ENCODE measurements at places on chromosomes 5 and 9.

DNA sequence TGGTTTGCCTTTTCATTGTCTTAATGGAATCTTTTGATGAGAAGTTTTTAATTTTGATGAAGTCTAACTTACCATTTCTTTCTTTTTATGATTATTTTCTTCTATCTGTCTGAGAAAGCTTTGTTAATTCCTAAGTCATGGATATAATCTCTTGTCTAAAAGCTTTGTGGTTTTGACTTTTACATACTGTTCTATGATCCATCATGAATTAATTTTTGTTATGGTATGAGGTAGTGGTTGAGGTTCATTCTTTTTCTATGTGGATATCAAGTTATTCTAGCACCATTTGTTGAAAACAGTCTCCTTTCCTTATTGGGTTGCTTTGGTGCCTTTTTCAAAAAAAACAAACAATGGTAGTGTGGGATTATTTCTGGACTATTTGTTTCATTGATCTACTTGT lies 20.4 kb downstream of the FBXO10 start:
- no peak for DNase-seq

- peak; percentile 68 for DNase-seq
Measured at GRCh38 chr5:135553688-135554462, 18.1 kb upstream of the NEUROG1 start.

DNA sequence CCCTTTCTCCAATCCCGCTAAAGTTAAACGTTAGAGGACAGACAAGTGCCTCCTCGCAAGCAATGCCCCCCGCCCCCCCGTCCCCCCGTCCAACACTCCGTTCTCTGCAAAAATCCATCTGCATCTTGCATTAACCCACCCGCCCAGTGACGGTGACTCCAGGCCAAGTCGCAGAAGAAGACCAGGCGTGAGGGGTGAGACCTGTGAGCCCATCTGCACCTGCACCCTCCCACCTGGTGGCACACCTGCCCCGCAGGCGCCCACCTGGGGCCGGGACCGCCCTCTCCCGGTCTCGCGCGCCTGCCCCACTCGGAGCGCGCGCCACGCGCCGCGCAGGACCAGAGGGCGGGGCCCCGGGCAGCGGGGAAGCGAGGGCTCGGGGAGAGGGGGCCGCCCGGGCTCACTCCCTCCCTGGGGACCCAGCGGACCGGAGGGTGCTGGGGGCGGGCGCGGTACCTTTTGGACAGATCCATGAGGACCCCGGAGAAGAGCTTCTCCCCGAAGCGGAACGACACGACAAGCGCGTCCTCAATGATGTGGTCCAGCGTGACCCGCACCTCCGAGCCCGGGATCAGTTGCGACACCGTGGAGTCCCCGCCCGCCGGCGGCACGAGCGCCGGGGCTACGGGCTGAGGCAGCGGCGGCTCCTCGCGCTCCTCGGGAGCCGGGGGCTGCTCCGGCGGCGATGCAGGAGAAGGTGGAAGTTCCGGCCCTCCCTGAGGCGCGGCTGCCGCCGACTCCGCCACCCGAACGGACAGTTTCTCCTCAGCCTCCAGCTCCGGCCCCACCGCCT lies 705 bp downstream of the PWWP2A start:
- DNase-seq: peak; percentile 39

GRCh38 chr5:89117124-89117644 lies 234.2 kb upstream of the MEF2C start:
- DNase-seq: no peak

GRCh38 chr9:130172161-130172857 lies at the start of gene NCS1:
NCS1 (plus strand) TSS chr9:130172404; CDS start chr9:130172664, 260 bp downstream.
- peak; percentile 88 for DNase-seq

- no peak for DNase-seq
Measured at GRCh38 chr5:154284433-154284832, 93.9 kb downstream of the GALNT10 start.

DNA sequence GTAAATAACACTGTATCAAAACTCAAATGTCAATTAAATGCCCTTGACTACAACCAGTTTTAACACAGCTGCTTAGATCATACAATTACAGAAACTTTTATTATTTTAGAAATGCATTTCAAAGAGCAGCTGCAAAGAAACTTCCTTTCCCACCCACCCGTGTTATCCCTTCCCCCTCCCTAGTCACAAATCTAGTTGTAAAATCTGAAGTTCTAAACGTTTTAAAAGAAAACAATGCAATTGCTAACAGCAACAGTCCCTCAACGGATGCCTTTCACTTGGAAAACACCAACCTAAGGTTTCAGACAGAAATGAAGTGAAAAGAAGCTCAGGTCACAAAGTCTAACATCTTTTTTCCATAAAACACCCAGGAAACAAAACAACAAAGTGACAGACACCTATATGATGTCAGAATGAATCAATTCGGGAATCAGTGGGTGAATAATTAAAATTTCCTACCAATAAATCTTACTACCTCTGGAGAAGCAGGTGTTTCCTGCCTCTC lies 100.3 kb downstream of the FBXW11 start:
- DNase-seq: no peak

DNA sequence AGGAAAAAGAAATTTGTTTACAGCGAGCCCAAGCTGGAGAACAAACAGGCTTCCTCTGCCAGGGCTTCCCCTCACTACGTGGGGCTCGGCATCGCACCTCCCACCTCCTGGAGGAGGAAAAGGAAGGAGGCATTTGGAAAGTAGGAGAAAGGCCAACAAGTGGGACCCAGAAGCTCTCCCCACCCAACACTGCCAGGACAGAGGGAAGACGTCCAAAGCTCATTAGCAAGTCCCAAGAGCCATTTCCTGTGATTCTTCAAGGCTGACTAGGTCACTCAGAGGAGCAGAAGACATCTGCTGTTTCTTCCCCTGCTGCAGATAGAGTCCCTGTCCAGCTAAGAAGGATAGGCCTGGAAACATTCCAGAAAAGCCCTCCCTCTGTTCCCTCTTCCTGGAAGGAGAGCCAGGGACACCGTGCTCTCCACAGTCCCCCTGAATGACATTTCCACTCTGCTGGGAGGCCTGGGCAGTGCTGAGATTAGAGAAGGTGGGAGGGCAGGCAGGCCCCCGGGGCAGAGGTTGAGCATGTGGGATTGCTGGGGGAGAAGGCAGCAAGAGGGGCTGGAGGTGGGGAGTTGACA lies 57.0 kb upstream of the NEURL1B start:
- DNase-seq: no peak

DNA sequence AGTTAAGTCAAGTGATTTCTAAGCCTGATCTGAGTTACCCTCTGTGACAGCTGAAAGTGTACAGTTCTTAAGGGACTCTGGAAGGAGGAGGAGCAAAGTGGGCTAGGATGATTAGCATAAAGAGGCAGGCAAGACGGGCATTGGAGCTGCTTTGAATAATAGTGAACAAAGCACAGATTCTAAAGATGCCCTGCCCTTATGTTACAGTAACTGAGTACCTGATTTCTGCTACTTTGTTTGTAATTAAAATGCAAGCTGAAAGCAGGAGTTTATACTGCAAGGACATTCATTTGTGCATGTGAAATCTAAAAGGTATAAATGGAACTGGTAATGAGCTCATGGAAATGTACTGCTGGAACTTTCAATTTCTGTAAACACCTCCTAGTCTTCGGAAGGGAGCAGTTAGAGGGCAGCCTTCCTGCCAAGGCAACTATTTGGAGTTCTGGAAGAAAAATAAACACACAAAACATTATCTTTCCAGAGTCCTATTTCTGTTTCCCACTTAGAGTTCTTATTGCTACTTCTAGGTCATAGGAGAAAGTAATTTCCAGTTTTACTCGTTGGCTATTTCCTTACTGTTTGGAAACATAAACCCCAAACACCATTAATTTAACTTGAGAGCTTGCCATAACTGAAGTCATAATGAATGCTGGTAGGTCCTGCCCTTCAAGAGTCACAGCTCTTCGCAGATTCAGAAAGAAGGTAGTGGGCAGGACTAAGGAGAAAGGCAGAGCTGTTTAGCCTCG lies at the start of gene RANBP3L:
Gene RANBP3L (minus strand): TSS at position 45 of the 746 bp plus-strand sequence. CDS start 486 bp downstream, outside the sequence.
- peak; percentile 44 for DNase-seq

DNA sequence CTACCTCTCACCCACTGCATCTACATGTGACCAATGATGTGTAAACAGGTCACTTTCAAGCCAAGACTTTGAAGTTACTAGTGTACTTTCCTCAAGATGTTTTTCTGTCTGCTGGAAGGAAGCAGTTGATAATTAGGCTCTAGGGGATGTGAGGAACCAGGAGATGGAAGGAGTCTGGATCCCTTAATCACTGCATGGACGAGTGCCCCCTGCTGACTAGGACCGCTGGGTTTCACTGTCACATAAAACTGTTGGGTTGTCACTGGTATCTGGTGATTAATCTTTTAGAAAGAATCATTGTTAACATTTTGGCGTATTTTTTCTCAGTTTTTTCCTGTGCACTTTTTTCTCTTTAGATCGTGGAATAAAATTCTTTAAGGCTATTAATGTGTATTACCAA lies 79.5 kb downstream of the SREK1 start:
- DNase-seq: peak; percentile 39

DNA sequence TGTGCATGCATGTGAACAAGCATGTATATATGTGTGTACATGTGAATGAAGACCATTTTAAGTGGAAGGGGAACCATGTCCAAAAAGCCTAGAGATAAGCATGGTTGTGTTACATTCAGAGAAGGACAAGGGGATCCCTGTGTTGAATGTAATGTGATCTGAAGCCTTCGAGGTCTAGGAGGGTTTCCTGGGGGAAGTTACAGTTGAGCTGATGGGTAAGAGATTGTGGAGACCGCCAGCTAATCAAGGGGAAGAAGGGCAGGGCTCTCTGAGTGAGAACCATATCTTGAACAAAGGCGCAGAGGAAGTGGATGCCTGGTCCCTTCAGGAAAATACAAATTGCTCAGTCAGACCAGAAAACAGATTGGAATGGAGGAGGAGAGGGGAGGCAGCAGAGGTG lies 45.5 kb upstream of the TNFSF15 start:
- no peak for DNase-seq

GRCh38 chr5:180208038-180208434 lies 975 bp downstream of the RASGEF1C start:
- no peak for DNase-seq

GRCh38 chr5:137223324-137224295 lies 275.5 kb downstream of the SPOCK1 start:
- DNase-seq: no peak

GRCh38 chr5:142717582-142718215 lies 31.8 kb upstream of the FGF1 start:
- peak; percentile 35 for DNase-seq

- no peak for DNase-seq
Measured at GRCh38 chr5:54176066-54176830, 134.1 kb downstream of the ARL15 start.

GRCh38 chr5:132224716-132225115 lies 2.9 kb downstream of the P4HA2 start:
- no peak for DNase-seq

DNA sequence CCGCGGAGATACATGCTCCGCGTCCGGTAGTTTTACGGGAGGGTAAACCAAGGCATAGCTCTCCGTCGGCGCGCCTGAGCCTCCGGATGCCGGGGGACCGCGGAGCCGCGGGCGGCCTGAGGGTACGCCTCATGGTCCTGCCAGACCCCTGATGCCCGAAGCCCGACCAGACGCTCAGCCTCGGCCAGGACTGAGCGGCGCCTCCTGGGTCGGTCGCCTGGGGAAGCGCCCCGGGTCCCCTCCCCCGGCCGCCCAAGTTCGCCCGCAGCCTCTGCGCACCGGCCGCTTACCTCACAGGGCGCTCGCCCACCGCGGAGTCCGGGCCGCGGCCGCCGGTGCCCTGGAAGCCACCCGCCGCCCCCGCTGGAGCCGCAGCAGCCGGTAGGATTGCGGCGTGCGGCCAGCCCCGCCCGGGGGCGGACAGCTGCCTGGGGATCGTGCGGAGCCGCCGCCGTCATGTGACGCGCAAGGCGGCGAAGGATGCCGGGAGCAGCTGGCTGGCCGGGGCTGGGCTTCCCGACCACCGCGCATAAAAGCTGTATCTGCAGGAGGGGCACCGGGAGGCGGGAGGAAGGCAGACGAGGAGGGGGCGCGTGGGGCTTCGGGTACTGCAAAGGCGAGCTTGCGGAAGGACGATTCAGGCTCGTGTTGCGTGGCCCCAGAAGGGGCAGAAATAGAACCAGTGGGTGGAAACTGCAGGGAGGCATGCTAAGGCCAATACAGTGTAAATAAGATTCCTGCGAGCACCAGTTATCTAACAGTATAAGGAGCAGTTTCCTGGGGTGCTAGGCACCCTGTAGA lies at the start of gene FBXO10:
Gene FBXO10 (minus strand): TSS at position 460 of the 801 bp plus-strand sequence. CDS start 34,612 bp downstream, outside the sequence.
- peak; percentile 77 for DNase-seq

GRCh38 chr5:149863830-149864229 lies 80.8 kb downstream of the PDE6A start:
- DNase-seq: no peak

DNA sequence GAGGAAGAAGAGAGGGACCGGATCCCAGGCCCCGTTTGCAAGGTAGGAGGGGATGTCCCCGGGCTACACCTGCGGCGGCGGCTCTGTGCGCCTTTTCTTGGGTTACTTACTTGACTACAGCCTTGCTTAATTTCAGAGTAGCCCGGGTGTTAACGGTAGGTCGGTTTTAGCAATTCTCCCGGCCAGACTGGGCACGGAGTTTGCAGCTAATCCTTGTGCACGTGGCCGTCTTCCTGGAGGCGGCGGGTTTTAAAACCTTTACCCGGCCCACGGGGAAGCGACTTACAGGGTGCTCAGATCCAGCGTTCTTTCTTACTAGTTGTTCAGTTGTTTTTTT lies 313 bp downstream of the BRIX1 start:
- no peak for DNase-seq

DNA sequence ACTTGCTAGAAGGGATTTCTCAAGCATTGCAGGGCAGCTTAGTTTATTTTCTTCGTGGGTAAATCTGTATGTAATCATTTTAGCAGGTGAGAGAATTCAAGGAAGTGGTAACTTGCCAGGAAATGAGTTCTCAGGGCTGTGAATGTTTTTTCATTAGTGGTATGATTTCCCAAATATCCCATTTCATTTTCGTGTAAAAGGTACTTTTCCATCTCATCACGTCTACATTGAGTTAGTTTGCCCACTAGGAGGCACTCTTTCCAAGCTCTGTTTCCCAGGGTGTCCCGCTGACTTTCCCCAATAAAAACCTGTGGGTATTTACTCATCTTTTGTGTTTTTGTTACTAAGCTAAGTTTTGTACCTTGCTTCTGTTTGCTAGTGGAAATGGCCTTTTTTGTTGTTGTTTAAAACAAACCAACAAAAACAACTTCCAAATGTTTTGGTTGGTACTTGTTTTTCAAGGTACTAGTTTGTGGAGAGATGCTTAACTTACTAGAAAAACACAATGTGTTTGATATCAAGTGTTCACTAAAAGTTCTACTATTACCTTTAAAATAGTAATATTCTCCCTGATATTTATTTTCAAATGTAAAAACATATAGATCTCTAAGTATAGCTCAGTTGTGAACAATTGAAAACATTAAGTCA lies 373.6 kb downstream of the ADGRV1 start:
- peak; percentile 52 for DNase-seq

GRCh38 chr5:93611273-93611975 lies 28.4 kb downstream of the NR2F1 start:
- no peak for DNase-seq

DNA sequence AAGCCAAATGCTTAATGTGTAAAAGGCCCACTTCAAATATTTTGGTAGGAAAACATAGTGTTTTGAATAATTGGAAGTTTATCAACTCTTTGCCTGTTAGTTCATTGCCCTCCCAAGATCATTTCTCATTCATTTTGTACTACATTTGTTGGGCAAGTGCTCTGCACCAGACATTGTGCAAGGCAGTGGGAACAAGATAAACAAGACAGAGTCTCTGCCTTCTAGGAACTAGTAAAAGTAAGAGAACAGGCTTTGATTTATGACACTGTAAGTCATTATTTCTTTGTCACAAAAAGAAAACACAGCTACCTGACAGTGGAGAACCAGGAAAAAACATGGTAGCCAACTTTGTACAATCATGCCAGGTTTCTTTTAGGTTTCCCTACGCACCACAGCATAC lies 63.7 kb upstream of the PAM start:
- no peak for DNase-seq

Data from HEK293T (cell line).